Bone marrow (tissue), 2 donors: ENCODE measurements at places on chromosomes 12 and 14.

DNA sequence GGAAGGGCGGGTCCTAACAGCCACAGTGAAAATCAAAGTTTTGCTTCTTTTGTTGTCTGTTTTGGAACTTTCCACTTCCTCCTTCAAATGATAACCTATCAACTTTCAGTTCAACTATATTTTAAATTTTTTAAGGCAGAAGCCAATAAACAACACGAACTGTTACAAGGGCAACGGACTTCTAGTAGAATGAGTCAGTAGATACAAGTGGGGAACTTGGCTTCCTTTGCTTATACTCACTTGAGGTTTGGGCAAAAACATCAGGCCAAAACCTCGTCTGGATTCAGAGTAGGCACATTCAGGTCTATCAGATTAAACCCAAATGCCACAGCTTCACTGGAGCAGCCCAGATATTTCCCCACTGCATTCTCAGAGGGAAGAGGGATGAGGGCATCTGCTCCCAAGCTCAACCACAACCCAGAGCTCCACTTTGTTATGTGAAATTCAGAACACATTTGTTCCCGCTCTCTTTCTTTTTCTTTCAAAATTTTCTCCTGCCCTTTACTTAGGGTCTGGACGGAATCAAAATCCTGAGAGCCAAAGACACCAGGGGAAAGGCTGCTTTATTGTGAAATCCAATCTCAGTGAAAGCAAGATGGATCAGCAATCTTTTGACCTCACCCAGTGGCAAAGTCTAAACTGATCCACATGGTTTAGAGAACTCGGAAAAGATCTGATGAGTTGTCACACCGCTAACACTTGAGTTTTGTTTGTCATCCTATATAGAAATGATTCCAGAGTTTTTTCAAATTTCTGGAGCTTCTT, 152.5 kb upstream of the BTG1 start:
- no peak for DNase-seq

DNA sequence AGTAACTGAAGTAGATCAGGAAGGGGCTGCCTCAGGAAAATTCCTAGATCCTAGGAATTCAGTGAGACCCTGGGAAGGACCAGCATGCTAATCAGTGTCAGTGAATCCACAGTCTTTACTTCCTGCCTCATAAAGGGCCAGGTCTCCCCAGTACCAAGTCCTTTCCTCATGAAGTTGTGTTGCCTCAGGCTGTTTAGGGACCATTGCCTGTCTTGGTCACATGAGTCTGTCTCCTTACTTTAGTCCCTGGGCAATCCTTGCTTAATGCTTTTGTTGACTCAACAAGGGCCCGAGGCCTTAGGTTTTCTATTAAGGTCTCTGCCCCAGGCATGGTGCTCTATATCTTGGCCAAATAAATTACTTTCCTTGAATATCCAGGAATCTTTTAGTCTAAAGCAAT, 16.1 kb upstream of the ATF1 start:
- no peak for DNase-seq

- DNase-seq: no peak
Measured at GRCh38 chr12:51974646-51975045, 23.1 kb downstream of the ACVR1B start.

DNA sequence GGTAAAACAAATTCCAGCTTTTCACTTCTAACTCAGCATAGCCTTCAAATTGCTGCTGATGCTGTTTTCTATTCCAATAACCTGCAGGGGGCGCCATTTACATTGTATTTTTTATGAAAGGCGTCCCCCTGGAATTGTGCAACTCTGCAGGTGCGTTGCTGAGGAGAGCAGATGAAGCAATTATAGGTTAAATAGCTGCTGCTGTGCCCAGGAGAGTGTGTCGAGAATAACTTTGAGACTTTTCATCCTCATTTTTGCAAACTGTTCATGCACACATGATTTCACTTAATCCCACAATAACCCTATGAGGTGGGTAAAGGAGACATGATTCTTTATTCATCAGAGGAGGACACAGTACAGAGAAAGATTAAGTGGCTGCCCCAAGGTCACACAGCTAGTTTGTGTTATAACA, 75.7 kb downstream of the MYRFL start:
- DNase-seq: no peak

DNA sequence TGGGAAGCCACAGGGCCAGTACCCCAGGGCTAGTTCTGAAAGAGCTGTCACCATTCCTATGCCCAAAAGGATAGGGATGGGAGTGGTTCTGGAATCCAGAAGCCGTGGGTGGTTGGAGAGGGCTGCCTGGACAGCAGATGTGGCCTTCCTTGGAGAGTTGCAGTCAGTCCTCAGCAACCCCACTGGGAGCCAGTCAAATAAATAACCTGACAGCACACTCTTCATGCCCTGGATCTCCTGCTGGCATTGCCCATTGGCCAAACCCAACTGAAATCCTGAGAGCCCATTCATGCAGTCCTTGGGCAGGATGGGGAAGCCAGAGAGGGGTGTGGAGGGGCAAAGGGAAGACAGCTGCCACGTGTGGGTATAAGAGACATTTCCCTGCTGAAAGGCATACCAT, 128.2 kb downstream of the PTPN11 start:
- no peak for DNase-seq

- DNase-seq: no peak
Measured at GRCh38 chr12:132842449-132843045, 13.9 kb upstream of the GOLGA3 start.

GRCh38 chr14:61151251-61151650, 129.9 kb downstream of the TMEM30B start:
- DNase-seq: no peak

DNA sequence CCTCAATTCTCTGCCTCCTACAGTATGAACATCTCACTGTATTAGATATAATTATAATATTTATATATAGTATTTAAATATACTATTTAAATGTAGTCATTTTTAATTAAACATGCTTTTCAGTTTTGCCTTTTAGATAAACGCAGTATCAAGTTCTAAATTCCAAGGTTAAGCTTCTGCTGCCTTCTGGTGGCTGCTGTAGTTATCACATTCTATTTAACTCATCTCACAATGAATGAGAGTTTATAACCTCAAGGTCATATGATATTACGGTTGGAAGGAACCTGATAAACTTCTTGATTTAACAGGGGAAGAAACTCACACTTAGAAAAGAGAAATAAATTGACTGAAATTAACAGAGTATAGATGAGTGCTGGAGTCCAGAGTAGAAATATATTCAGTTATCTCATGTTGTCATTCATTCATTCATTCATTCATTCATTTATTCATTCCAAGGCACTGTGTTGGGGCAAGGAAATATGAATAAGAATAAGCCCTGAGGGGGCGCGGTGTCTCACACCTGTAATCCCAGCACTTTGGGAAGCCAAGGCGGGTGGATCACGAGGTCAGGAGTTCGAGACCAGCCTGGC, 31.9 kb downstream of the GUCY2C start:
- DNase-seq: peak; percentile 57

DNA sequence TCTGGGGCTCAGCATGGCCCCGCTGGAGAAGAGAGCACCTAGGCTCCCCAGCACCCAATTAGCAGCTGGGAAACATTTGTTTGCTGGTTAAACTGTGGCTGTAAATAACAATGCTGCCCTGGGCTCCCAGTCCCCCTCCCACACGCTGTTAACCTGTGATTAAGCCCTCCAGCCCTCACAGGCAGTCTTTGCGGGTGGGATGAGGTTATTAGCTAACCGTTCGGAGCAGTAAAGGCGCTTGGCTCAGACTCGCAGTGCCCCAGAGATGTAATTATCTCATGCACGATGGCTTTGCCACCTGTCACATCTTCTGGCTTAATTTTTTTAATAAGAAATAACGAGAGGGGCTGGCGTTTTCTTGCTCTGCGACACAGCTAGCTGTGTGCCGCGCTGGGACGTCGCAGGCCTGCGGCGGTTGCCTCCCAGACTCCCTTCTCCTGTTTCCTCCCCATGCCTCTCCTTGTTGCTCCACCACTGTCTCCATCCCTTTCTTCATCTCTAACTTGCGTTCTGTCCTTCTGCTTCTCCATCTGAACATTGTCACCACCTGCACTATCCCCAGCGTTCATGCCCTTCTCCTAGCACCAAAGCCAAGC, 239.2 kb upstream of the FKBP4 start:
- no peak for DNase-seq

DNA sequence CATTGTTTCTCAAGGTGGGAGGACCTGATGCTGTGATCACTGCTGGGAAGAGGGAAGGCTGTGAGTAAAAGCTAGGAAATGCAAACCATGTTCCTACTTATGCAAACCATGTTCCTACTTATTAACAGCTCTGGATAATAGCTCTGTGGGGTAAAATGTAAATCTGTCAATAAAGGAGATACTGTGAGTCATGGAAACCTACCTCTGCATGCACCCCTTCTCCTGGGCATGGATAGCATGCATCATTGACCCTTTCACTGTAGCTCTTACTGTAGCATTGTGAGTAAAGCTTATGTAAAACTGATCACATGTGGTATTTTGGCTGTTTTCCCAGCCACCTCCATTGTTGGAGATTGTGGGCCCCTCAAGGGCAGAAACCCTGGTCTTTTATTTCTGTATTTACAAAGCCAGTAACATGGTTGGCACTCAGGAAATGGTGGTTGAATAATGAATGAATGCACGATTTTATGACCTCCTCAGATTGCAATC, 253.7 kb downstream of the GRIN2B start:
- DNase-seq: no peak

GRCh38 chr14:55026441-55026792, 482 bp downstream of the WDHD1 start:
- no peak for DNase-seq

GRCh38 chr12:69534389-69534822, 50.9 kb upstream of the CCT2 start:
- DNase-seq: no peak

DNA sequence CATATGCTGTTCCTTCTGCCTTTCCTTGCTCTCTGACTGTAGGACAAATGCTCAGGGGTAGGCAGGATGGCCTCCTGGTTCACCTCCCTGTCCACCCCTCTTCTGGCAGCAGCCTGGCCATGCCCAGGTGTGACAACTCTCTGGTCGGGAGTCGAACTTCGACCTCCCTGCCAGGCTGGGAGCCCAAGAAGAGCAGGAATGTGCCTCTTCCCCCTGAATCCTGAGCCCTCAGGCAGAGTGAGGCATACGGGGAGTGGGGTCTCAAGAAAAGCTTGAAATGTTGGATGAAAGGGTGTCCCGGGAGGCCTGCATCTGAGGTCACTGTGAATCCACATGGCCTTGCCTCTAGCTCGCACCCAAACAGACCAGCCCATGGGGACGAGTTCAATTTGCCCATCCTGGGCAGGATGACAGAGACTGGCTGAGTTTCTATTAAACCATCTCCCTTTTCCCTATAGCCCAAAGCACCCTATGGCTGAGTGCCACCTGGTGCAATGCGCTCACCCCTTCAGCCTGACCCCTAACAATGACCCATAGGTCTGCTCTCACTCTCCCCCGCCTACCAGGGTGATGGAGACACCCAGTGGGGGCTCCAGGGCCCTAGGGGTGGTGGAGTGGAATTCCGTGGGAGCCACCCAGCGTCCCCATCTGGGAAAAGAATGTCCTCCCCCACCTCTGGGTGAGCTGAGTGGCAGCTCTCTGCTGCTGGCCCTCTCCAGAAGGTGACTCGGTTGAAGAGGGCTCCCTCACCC, 52.9 kb upstream of the DIO3 start:
- DNase-seq: no peak

DNA sequence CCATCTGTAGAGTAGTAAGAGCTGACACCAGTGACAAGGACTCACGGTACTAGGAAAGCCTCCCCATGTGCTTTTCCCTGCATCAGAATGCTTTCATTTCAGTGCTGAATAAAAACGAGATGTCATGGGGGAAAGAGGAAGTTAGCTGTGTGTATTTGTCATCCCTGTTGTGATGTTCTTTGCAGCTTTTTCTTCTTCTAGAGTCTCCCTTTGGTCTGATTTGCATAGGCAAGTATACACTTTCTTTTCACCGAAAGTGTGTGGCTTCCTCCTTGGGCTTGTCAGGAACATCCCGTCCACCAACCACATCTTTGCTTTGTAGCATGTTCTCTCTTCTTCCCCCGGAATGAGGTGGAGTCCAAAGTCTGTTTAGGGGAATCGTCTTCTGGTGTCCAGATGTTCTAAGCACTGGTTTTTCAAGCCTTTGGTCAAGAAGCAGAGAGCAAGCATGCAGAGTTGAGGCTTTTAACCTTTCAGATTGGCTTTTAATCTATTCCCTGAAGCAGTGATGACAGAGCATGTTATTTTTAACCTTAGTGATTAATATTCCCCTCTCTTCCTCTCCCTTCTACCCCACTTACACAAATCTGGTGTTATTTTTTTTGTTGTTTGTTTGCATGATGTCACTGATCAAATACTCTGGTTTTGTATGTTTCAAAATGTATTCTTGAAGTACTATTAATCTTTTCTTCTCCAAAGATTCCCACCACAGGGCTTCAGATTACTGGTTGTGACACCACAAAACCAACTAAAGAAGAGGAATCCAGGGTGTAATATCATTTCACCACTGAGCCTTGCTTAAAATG, 163.4 kb downstream of the SAMD4A start:
- peak; percentile 5 for DNase-seq

DNA sequence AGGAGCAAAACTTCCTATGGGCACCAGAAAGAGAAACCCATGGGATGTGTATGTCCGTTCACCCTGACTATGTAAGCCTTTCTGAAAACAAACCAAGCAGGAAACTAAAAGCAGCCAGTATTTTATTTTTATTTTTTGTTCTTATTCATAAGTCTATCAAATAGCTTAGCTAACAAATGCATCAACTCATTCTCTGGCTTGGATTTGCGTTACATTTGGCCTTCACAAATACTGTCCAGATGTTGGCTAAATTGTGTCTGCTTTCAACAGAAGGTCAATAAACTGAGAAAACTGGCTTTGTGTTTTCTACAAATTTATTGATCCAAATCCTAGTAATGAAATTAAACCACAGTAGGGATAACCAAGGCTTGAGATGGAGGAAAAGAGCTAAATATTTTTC, 379.0 kb downstream of the NOVA1 start:
- DNase-seq: no peak

DNA sequence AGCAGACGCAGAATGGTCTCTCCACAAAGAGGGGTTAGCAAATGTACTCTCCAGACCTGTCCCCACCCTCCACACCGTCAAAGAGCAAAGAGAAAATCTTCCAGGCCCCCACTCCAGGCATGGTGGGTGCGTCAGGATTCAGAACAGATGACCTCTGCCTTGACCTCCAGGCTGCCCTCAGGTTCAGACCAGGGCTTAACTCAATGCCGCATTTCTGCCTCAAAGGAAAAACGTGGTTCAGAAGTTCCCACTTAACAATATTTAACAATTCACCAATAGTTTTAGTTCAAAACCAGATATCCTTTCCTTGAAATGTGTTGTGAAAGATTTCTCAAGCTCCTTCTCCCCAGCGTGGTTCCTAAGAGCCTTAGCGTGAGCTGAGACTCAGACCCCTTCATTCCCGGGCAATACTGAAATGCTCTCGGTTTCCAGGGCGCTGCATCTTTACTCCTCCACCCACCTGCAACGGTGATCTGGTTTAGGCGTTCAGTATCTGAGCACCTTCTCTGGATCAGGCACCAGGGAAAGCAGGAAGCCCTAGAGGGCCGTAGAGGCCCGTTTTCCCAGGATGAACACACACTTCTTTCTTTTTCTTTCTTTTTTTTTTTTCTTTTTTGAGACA, 22.9 kb downstream of the HSP90AA1 start:
- DNase-seq: no peak
